ENCODE measurements at places on chromosomes 6 and 20.

- no peak for DNase-seq
Observed at GRCh38 chr6:168050225-168050880, 28.7 kb downstream of the FRMD1 start.

GRCh38 chr6:118844915-118845314, 49.0 kb upstream of the ASF1A start:
- DNase-seq: no peak

DNA sequence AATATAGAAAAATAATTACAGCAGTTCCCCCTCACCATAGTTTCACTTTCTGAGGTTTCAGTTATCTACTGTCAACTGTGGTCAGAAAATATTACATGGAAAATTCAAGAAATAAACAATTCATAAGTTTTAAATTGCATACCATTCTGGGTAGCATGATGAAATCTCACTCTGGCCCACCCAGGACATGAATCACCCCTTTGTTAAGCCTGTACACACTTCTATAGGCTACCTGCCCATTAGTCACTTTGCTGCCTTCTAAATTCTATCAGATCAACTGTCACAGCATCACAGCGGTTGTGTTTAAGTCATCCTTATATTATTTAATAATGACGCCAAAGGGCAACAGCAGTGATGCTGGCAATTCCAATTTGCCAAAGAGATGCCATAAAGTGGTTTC, 140.3 kb upstream of the RUNX2 start:
- DNase-seq: no peak

DNA sequence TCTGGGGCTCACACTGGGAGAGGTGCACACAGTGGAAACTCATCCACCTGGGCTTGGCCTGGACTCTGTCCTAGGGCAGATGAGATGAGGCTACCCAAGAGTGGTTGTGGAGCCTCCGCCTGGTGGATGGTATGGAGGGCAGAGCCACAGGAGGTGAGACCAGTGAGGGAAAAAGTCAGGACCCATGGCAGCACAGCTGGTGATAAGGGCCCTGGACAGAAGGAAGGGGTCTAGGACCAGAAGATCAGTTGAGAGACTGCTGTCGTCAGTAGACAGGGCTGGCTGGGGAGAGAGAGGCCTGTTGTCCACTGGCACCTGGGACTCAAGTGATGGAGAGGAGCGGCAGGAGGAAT, 29.8 kb downstream of the PLCG1 start:
- no peak for DNase-seq

- no peak for DNase-seq
Observed at GRCh38 chr6:121771937-121772720, 336.7 kb downstream of the GJA1 start.

- DNase-seq: no peak
Observed at GRCh38 chr6:372336-372911, 19.1 kb upstream of the IRF4 start.

DNA sequence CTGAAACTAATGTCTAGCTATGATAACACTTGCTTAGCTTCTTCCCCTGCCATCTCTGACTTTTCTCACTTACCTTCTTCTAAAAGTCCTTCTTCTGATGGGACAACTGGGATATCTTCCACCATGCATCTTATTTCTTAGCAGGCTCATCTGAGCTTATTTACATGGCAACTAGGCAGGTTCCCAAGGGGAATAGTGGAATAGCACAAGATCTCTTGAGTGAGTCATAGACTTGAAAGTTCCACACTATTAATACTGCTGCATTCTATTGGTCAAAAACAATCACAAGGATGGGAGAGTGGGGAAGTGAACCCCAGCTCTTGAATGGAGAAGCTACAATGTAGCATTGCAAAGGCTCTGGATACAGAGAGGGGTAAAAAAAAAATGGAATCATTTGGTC, 142.1 kb downstream of the HAO1 start:
- no peak for DNase-seq

- no peak for DNase-seq
Observed at GRCh38 chr6:161536224-161536630, 262.4 kb upstream of the AGPAT4 start.

- no peak for DNase-seq
Observed at GRCh38 chr20:15616626-15617025, 956.6 kb downstream of the KIF16B start.

DNA sequence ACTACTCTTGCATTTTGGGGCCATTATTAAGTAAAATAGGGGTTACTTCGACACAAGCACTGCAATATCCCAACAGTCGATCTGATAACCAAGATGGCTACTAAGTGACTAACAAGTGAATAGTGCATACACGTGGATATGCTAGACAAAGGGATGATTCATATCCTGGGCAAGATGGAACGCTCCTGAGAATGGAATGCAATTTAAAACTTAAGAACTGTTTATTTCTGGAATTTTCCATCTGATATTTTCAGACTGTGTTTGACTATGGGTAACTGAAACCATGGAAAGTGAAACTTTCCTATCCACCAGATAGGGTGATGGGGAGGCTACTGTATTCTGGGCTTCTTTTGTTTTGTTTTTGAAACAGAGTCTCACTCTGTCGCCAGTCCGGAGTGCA, 66.5 kb downstream of the ILRUN start:
- DNase-seq: no peak

DNA sequence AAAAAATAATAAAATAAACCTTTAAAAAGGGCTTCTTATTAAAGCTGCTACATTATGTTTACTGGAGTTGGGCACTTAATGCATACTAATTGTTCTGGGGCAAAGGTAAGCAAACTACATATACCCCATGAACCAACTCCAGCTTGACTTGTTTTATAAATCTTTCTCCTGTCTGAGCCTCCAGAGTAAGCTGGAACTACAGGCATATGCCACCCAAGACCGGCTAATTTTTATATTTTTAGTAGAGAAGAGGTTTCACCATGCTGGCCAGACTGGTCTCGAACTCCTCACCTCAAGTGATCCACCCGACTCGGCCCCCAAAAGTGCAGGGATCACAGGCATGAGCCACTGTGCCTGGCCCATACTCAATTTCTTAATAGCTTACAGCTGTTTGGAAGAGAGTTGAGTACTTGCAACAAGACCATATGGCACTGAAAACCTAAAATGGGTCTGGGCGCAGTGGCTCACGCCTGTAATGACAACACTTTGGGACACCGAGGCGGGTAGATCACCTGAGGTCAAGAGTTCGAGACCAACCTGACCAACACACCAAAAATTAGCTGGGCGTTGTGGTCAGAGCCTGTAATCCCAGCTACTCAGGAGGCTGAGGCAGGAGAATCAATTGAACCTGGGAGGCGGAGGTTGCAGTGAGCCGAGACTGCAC, 19.9 kb downstream of the ROMO1 start:
- no peak for DNase-seq

DNA sequence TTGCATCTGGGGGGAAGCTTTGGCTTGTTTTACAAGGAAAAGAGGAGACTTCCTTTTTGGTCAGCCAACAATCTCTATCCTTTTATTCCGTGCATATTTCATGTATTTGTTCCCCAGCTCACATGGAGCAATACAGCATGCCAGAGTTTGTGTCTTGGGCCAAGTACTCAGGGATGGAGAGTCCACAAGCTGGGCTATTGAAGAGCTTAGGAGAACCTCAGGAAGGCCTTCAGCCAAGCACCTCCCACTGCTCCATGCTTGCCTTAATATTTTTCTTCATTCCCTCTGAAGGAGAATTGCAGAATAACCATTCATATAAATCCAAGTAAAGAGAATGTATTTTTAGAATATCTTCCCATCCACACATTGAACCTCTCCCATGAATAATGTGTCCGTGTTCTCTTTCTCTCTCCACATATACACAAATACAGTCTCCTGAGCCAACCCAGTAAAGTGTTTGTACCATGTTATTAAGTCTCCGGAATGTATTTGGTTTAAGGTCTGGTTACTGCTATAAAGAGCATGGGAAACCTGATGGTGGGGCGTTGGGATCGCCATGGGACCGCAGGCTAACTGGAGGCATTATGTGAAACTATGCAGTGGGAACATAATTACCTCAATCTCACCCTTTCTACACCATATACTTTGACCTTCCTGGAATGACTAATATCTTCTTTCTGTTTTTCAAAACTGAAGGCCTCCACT, 3.0 kb downstream of the LAMA4 start:
- DNase-seq: no peak

GRCh38 chr6:27834384-27834783, 77.8 kb downstream of the OR2B2 start:
- DNase-seq: no peak

GRCh38 chr20:52446421-52447224, 255.0 kb upstream of the ZFP64 start:
- no peak for DNase-seq

GRCh38 chr20:35849706-35850105, 77.9 kb downstream of the PHF20 start:
- no peak for DNase-seq

- no peak for DNase-seq
Observed at GRCh38 chr6:11366183-11366933, 133.9 kb upstream of the NEDD9 start.

GRCh38 chr20:16209951-16210361, 363.3 kb downstream of the KIF16B start:
- DNase-seq: no peak

GRCh38 chr6:109580519-109580918, 97.5 kb upstream of the ZBTB24 start:
- DNase-seq: no peak

- DNase-seq: no peak
Observed at GRCh38 chr20:31566658-31567379, 38.3 kb upstream of the ID1 start.

DNA sequence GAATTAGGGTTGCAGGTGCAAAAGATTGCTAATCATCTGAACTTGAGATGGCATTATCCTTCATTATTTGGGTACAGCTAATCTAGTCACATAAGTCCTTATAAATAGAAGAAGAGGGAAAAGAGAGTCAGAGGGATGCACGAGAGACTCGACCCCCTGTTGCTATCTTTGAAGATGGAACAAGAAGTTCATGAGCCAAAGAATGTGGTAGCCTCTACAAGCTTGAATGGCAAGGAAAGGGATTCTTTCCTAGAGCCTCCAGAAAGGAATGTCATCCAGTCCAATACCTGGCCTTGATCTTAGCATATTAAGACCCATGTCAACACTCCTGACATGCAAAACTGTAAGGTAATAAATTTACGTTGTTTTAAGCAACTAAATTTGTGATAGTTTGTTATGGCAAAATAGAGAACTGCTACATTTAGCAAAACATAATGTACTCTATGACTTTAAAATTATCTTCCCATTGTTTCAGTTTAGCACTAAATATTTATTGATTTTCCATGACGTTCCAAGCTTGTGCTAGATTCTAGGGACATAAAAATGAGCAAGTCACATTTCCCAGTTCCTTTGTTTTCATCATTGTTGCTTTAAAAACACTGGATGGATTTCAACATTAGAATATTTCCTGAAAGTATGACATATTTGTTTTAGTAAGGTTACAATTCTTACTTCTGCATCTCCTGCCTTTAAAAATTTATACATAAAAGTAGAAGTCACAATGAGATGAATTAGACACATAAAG, 12.7 kb downstream of the MANEA start:
- DNase-seq: no peak

DNA sequence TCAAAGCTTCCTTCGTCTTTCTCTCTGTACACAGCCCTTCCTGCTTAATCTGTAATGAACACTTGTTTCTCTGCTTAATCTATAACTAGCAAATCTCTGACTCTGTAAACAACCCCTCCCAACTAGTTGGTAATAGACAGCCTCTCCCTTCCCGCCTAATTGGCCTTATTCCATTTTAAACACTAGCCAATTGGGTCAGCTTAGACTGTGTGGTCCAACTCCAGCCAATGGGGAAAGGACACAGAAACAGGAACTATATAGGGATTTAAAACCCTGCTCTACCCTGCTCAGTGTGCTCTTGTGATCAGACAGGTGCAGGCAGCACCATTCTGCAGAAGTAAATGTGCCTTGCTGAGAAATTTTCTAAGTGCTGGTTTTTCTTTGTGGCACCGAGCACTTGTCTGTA, 18.5 kb downstream of the CHD6 start:
- DNase-seq: no peak

DNA sequence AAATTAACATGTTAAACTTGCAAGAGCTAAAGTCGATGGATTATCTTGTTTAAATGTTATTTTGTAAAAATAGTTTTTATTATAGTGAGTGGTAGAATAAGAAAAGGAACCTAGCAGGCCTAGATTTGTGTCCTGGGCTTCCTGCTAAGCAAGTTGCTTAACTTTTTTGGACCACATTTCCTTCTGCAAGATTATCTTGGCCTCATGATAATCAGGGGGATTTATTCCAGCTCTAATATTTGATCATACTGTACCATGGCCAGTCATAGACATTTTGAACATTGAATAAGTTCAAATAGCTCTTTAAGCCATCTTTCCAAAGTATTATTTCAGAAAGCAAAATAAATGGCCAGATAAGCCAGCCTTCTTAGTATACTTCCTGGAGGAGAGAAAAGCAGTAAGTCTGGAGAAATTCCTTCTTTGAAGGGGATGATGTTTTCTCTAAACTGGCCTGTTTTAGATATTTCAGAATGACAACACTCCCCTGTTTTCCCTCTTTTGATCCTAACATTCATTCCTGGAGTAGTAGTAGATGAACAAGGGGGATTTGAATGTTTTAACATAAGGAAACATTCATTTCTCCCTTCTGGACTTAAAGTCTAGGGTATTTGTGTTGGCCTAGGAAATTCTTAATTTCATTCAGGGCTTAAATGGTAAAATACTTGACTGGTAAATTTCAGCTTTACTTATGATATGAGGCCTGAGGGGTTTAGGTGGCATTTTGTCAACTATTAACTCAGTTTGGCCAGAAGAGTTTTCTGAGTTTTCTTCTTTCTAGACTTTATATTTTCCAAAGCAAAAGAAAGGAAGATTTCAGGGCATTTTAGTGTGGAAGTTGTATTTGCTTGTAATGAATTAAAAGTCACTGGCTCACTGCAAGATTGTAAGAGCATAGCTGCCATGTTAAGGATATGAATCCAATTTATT, 108.8 kb upstream of the SCGN start:
- DNase-seq: no peak

- DNase-seq: no peak
Observed at GRCh38 chr6:95948324-95948723, 67.5 kb upstream of the FUT9 start.

- DNase-seq: no peak
Observed at GRCh38 chr20:39762716-39763115, 800.6 kb downstream of the DHX35 start.

- DNase-seq: no peak
Observed at GRCh38 chr6:86205980-86206379, 563.3 kb upstream of the SYNCRIP start.

- DNase-seq: no peak
Observed at GRCh38 chr6:118469468-118469867, 78.6 kb upstream of the PLN start.

- no peak for DNase-seq
Observed at GRCh38 chr20:57619051-57619831, 985 bp downstream of the ZBP1 start.

- DNase-seq: no peak
Observed at GRCh38 chr6:117110737-117111136, 154.6 kb upstream of the VGLL2 start.

GRCh38 chr20:24782801-24783630, 166.1 kb upstream of the CST7 start:
- no peak for DNase-seq

- DNase-seq: no peak
Observed at GRCh38 chr6:21947731-21948386, 349.0 kb downstream of the PRL start.

All from GM12892 (cell line).